Kidney capillary endothelial cell (primary cell): ENCODE measurements at places on chromosomes 7 and 10.

GRCh38 chr7:25907214-25907613, 244.8 kb upstream of the NFE2L3 start:
- DNase-seq = no peak

DNA sequence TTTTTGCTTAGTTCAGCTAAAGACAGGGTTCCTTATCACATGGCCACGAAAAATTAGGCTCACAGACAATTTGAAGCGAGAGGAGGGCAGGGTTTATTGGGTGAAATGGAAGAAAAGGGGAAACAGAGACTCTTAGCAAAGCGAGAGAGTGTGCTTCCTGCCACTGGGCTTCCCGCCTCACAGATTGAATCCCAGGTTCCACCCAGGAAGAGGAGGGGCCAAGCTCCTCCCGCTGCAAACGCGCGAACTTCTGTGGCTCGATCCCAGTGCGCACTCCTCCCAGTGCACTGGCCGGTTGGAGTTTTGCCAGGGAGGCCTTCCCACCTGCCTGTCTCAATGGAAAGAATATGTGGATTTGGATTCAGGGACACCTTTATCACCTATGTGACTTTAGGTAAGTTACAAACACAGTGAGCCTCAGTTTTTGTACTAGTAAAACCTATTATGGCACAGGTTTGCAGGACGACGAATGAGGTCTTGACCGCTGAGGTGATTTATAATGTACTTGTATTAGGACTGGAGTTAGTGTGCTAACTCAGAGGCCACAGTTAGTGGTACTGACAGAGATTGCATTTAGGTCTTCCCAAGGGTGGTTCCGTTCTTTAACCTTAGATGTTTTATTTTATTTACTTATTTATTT, 48.5 kb upstream of the SP8 start:
- no peak for DNase-seq

DNA sequence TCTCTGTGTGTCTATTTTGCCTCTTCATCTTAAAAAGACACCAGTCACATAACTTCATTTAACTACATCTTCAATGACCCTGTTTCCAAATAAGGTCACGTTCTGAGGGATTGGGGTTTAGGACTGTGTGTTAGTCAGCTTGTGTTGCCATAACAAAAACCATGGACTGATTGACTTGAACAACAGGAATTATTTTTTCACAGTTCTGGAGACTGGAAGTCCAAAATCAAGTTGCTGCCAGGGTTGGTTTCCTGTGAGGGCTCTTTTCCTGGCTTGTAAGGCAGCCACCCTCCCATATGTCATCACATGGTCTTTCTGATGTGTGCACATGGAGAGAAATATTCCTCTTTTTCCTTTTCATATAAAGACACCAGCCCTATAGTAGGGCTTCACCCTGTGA, 55.3 kb downstream of the REEP3 start:
- no peak for DNase-seq

GRCh38 chr10:74947781-74948401, 121.5 kb downstream of the KAT6B start:
- DNase-seq = no peak

GRCh38 chr7:2621948-2622640, 9.7 kb upstream of the TTYH3 start:
- DNase-seq = no peak

DNA sequence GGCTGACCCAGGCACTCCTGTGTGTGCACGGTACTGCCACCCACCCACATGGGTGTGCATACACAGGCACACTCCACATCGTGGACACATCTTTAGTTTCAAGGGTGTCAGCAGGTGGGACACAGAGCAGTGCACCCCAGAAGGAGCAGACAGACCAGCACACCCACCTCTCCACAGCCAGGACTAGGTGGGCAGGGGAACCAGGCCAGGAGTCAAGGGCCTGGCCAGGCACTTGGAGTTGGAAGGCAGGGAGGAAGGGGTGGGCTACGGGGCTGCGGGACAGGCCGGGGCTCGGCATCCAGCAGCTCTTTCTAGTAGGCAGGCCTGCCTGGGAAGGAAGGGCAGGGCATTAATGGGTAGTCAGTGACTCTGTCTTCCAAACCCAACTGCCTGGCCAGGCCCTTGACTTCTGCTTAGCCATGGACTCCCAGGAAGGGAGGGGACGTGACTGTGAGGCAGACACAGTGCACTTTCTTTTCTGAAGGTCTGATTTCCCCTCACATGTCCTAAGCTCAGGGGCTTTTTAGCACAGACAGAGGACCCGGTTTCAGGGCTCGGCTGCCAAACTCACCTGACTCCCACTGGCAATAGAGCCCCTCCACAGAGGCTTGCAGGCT, 14.6 kb downstream of the RASGEF1A start:
- no peak for DNase-seq

GRCh38 chr10:68096913-68097516, 12.3 kb upstream of the MYPN start:
- peak; percentile 72 for DNase-seq

DNA sequence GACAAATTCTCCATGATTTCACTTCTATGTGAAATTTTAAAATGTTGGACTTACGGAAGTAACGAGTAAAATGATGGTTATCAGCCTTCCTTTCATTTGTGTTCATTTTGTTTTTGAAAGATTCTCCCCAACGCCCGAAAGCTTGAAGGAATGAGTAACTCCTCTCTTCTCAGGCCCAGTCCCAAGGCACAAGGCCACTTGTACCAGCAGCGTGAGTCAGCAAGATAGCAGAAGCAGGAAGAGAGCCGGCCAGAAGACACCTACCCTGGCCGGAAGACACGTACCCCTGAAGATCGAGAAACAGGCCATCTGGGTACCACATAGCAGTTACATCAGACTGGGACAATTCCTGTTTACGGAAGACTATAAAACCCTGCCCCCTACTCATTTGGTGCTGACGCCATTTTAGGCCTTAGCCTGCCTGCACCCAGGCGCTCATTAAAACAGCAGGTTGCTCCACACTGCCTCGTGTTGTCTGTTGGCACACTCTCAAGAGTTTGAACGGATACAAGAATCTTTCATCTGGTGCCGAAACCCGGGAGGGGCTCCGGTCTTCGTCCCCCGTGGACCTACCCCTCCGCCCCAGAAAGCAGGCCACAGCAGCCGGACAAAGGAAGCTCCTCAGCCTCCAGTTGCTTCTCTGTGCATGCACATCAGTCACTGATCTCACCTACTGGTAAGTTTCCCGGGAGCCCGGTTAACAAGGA, 60.4 kb downstream of the LRRC17 start:
- no peak for DNase-seq

DNA sequence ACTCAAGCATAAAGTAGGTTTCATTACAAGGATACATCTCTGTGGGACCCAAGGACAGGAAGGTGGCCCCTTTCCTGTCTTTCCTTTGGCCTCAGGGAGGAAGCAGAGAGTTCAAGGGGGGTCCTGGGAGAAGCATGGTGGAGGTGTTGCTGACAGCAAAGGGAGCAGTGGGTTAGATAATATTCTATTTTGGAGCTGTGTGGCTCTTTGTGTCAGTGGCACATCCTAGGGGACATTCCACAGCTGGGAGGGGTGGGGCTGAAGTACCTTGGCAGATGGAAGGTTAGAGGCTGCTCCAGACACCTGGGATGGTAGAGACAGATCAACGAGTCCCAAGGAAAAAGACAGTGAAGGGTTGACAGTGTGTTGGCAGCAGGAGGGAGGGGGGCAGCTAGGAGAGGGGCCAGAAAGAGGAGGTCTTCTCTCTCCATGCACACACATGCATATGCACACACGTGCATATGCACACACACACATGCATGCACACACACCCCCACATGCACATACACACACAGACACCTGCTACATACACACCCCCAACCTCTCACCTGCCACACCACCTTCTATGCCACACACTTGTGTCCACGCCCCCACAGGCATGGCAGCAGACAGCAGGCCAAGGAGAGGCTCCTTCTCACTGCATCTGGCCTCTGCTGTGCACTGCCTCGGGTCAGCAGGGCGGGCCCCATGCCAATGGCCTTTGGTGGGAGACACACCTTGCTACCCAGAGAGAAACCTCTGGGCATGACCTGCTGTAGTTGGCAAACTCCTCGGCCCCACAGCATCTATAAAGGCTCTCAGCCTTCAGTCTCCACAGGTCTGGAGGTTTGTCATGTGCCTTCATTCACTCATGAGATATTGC, 5.6 kb upstream of the POLD2 start:
- no peak for DNase-seq

GRCh38 chr7:137025469-137026175, 157.2 kb downstream of the CHRM2 start:
- DNase-seq = no peak

DNA sequence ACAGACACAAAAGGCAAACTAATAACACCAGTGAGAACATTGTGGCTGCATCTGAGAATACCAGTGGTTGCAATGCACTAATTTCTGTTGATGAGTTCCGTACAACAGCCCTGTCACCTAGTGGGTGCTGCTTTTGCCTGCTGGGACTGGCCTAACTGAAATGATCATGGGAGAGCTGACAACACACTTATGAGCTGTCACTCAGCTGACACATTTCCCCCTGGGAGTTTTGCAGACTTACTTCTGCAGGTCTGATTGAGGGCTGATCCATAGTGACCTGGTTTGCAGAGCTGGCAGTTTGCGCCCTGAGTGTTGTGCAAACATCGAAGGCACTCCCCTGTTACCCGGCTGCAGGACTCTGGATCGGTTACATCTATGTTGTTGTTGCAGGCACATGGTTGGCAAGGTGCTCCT, 60.6 kb upstream of the LAMB1 start:
- no peak for DNase-seq

- DNase-seq = no peak
Measured at GRCh38 chr7:81822811-81823210, 53.0 kb upstream of the HGF start.

- no peak for DNase-seq
Measured at GRCh38 chr7:11767148-11767547, 64.8 kb downstream of the THSD7A start.

- DNase-seq = peak; percentile 10
Measured at GRCh38 chr7:88322151-88322550, 15.5 kb upstream of the STEAP4 start.

- DNase-seq = no peak
Measured at GRCh38 chr10:99788598-99789256, 6.3 kb downstream of the ABCC2 start.

GRCh38 chr7:14759785-14760184, 142.8 kb downstream of the DGKB start:
- no peak for DNase-seq

DNA sequence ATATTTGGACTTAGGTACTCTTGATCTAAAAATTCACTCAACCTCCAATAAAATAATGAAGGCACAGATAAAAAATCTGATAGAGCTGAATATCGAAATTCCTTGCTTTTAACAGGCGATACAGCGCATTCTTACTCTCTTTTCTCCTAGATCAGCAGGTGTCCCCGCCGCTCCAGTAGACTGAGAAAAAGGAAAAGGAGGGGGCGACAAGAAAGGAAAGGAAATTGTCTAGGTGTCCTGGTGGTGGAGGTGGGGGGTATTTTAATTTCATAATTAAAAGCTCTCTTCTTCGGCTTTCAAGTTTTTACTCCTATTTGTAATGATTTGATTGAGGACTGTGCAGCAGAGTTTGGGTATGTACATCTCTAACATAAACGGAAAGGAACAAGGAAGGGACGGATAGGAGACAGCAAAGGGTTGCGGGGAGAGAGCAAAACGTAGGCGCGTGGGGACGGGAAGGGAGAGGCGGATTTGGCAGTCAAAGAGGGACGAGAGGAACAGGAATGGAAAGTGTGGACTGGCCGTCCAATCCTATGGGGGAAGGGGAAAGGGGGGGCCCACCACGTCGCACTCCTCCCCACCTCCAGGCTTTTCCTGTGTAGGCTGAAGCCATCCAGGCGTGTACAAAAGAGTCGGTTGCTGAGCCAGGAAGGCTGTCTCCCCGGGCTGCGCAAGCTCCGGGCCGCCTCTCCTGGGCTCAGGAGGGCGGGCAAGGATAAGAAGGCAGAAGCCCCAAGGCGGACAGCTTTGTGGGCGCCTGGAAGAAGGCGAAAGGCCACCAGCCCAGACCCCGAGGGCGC, 875 bp upstream of the HECTD2 start:
- peak; percentile 53 for DNase-seq

- no peak for DNase-seq
Measured at GRCh38 chr7:25256333-25256819, 28.1 kb upstream of the NPVF start.

- no peak for DNase-seq
Measured at GRCh38 chr7:92075455-92076158, 58.7 kb downstream of the CYP51A1 start.

DNA sequence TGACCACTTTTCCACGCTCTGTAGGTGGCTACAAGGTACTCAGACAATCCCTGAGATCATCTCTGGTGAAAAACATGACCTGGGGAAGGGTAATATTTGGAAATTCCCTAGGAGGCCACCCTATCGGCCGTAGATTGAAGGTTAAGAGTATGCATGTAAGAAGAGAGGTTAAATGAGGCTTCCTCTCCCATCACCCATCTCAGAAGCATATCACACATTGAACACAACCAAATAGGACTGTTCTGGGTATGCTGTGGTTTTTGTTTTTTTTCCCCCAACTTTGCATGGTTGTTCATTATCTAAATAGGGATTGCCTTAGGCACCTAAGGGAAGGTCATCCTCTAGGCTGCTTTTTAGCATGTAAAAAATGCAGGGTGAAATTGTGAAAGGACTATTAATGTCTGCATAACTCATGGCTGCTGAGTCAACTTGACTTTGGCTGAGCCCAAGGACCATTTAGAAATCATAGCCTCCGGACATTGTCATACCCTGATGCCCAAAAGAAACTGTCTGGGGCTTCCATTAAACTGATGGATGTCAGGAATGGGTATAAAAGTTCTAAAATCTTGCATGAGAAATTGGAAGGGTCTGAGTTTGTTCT, 24.7 kb upstream of the ST8SIA6 start:
- DNase-seq = no peak

GRCh38 chr7:97002555-97003261, 2.6 kb upstream of the DLX6 start:
- no peak for DNase-seq

DNA sequence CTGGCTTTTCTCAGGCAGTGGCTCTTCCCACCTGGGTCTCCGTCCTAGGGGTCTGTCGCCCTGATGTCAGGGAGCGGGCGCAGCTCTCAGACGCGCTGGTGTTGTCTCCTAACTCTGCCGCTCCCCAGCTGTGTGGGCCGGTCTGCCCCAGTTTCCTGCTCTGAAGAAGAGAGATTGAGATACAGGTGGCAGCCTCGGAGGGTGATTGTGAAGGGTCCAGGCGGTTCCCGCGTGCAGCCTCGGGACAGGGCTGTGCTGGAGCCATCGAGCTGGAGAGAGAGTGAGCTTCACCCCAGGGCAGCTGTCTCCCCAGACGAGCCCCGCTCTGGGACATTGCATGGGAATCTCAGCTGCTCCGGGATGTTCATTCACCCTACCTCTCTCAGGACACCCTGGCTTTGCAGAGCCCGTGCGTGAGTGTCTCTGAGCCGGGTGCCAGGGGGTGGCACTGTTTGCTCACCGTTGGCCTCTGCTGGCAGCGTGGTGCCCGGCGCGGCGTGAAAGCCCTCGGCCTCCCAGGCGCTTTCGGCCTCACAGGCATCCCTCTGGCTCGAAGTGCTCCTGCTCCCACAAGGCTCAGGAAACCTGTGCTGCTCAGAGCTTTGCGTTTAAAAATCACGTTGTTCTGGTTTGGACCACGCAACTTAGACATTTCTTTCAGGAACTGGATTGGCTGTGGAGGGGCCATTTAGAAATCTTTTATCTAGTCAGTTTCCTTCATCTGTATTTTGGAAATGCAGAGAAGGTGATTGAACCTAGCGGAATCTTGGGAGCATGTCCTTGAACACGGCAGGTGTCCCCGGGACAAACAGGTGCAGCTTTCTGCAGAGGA, 33.8 kb upstream of the ZFAND2A start:
- peak; percentile 50 for DNase-seq

- DNase-seq = no peak
Measured at GRCh38 chr10:112793202-112793921, 156.7 kb upstream of the TCF7L2 start.

- DNase-seq = no peak
Measured at GRCh38 chr7:21149809-21150208, 278.1 kb upstream of the SP4 start.
